ENCODE measurements at places on chromosomes 2 and 18.
A peak's percentile ranks its signal among the peaks of the same experiment; 100 is the strongest.

DNA sequence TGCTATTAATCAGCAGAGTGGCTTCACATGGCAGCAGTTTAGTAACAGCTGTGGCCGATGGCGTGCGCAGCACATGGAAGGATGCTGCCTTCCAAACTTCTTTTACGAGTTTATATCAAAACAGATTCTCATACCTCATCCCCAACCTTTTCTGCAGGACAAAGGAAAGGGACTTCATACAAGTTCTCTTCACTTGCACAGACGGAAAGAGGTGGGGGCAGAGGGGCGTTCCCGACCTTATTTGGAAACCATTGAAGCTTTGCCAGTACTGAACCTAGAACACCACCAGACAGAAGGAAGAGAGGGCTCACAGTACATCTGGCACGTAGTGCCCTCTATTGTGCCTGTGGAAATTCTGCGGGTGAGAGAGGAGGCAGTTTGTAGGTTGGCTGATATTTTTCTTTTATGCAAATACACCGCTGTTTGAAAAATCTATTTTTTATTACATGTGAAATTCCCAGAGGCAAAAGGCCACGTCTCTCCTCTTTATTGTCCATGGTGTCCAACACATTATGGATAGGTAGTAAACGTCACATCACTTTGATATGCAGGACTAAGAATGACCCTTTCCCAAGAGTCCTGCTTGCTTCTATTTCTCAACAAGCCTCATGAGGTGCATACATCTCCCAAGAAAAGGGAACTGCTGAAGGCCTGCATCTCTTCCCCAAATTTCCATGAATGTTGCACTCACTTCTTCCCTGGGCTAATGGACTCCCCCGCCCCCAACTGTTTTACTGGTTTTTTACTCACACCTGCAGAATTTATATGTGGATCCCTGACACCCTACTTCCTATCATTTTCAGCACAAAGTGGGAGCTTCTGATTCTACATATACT, 31.3 kb downstream of the COLEC12 start:
- DNase-seq = no peak

DNA sequence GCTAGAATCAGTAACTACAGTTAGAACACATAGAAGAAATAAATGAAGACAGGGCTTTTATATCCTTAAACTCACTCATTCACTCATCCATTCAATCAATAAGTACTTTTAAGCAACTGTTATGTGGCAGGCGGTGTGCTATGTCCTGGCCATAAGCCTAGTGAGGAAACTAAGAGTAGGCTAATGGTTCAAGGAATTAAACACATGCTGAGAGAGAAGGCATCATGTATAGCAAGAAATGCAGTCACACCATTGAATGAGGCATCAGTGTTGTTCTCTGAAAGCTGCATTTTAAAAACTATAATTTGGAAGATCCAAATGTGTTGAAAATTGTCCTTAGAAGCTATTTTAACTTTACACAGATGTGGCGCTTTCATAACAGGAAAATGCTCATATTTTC, 86.5 kb upstream of the DTNA start:
- no peak for DNase-seq

DNA sequence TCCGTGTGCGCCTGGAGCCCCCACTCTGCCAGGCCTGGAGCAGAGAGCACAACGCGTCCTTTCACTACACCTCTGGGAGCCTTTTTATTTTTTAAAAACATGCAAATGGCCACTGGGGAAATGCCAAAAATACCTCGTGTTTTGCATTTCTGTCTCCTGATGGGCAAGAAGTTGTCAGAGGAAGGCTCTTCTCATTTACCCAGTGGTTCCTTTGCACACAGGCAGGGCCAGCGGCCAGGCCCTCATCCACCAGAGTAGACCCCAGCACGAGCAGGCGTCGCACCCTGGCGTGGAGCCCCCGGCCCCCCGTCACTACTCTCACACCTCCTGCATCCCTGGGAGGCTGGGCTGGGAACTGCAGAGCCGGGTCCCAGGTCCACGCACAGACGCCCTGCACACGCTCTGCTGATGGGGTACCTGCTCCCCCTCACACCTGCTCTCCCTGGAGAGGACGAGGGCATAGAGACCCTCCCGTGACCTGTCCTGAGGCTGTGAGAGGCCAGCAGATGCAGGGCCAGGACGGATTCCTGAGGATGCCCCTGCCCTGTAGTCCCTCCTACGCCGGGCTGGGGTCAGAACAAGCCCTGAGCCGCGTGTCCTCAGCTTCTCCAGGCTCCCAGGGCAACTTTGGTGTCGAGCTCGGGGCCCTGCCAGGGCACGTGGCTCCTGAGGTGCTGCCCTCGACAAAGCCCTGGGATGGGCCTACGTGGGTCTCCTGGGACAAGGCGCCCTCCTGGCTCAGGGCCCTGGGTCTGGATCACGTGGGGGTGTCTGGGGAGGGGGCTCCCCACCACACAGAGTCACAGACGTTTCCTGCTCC, 65.0 kb downstream of the NFATC1 start:
- no peak for DNase-seq

DNA sequence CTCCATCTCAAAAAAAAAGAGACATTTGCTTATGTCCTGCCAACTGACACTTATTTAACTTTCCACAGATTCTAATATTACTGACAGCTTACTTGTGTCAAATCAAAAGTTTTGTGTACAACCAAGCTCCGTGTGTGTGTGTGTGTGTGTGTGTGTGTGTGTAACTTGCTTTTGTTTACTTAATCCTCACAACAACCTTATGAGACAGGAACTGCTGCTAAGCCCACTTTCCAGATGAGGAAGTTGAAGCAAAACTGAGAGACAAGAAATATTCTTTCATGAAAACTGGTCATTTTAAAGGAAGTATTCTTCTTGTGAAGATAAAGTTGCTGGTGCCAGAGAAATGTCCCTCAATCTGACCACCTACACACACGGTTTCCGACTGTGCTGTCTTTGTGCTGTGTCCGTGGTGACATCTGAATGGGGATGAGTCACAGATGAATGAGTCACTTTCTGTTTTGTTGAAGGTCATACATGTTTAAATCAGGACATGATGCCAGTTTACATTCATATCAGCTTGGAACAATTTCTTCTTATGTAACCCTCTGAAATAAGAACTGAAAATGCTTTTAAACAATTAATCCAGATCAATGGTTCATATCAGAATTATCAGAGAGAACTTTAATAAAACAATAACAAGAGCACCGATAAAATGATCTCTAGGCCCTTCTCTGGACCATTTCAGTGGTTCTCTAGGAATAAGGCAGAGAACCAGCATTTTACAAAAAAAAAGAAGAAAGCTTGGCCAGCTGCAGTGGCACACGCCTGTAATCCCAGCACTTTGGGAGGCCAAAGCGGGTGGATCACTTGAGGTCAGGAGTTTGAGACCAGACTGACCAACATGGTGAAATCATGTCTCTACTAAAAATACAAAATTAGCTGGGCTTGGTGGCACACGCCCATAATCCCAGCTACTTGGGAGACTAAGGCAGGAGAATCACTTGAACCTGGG, 95.5 kb downstream of the THNSL2 start:
- no peak for DNase-seq

GRCh38 chr2:46414701-46415100, 64.7 kb upstream of the TMEM247 start:
- no peak for DNase-seq

DNA sequence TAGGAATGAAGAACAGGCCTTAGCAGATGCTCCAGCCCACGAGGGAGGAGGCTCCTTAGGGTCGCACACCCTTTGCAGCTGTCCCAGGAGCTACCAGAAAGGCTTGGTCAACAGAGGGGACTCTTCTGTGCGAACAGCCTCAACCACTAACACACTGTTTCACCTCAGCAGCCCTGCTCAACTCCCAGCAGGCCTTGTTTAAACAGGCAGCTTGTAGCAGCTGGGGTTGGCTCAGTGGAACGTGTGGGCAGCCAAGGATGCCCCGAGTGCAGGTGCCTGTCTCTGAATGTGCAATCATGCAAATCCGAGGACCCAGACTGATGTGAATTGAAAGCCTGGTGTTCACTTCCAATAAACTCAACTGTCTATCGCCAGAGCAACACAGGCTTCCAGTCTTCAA, 88.7 kb upstream of the CXCR4 start:
- DNase-seq = no peak

GRCh38 chr2:195106681-195107380, 550.2 kb upstream of the SLC39A10 start:
- no peak for DNase-seq

DNA sequence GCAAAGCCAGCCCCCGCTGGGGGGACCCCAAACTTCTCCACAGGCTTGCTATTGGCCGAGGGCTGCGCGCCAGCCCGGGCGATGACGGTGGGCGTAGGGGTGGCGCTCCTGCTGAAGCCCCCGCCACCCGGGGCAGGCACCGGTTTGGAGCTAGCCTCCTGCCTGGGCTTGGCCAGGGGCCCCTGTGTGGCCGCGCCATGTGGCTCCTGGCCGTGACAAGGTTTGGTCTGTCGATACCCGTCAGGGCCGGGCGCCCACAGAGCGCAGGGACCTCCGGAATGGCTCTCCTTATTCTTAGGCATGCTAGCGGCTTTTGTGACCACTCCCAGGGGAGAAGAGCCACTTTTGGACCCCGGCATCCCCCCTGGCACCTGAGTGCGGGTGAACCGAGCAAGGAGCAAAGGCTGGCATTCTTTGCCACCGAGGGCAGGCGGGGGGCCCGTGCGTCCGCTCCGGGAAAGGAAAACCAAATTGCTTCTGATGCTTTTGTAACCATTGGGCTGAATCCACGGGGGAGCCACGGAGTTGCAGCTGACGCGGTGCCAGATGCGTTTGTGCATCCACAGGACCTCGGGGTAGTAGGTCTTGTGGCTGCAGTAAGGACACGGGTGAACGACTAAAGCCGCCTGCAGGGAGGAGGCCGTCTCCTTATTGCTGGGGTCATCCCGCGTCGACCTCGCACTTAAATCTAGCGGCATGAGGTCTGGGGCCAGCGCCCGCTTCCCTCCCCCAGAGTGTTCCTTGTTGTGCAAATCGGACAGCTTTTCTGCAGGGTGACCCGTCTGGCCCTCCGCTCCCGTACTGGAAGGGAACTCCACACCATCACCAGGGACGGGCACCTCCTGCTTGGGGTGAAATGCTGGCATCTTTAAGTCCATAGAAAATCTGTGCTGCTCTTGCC, 115.6 kb downstream of the ZNF516 start:
- no peak for DNase-seq

DNA sequence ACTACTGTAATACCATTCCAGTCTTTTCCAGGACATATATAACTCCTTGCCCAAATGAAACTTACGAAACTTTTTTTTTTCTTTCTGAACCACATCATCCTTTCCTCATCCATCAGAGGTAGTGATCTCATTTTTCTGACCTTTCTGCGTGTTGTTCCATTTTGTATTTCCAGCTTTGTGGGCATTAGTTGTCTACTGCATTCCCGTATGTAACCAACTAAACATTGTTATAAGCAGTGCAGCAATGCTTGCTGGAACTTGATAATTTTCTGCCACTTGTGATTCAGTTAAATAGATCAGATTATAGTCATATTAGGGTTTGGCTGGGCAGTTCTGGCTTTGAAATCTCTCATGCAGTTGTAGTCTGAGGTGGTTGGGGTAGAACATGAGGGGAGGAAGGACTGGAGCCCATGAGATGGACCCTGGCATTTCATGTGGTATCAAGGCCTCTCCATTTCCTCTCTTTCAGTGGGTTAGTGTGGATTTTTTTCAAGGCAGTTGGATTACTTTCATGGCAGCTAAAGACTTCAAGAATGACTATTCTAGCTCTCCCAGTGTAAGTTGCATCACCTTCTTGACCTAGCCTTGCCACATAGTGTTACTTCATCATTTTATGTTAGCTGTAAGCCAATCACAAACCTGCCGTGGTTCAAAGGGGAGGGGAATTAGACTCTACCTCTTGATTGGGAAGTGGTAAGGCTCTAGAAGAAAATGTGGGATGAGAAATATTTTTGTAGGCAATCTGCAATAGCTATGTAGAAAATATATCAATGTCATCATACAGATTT, 80.5 kb downstream of the EHBP1 start:
- no peak for DNase-seq

DNA sequence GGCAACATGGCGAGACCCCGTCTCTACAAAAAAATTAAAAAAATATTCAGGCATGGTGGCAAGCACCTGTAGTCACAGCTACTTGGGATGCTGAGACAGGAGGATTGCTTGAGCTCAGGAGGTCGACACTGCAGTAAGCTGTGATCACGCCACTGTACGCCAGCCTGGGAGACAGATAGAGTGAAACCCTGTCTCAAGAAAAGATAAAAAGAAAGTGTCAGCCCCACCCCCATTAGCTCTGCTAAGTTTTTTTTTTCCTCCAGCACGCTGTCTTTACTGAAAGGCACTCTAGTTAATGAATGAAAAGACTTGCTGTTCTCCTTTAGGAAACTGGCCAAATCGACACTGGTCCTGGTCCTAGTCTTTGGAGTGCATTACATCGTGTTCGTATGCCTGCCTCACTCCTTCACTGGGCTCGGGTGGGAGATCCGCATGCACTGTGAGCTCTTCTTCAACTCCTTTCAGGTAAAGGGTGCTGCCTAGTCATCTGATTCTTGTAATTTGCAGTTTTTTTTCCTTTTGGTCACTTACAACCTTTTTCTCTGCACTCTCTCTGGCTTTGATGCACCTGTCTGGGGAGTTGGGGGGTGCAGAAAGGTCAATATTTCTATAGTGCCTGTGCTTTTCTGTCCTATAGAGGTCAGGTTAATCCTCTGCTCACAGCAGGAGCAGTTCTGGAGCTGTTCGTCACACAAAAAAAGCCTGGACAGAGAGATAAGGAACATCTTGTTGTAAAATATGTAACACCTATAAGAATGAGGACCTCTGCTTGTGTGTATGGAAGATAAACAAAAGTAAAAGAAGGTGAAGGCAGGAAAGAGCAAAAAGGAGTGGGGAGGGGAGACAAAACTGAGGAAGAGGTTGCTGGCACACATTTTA, 82.3 kb downstream of the PTH2R start:
- DNase-seq = no peak

GRCh38 chr2:197940382-197940781, 136.0 kb downstream of the PLCL1 start:
- DNase-seq = no peak

DNA sequence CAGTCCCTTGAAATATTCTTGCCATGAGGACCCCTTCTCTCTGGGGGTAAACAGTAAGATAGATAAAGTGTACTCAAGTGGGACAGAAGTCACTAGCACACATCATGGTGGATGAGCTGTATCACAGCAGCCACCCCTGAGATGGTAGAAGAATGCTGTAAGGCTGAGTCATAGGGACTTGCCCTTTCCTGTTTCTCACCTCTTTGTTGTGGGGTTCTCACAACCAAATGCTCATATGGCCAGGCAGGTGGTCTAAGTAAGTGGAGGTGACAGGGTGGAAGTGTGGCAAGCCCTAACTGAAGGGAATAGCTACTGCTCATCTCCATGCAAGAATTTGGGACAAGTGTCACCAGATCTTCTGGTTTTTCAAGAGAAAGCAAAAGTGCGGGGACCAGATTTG, 202.7 kb upstream of the SLC14A2 start:
- DNase-seq = no peak

GRCh38 chr18:24138789-24139616, at the start of gene CABYR:
Gene CABYR, plus strand, starts transcription at chr18:24139062. Its CDS starts 4,053 bp downstream, at chr18:24143115.
- peak; percentile 36 for DNase-seq

All from stimulated activated CD4-positive, alpha-beta T cell treated with anti-CD3 and anti-CD28 coated beads, TNF-alpha, amount 100 ng/mL, for 1 hour (primary cell).